ENCODE measurements at places on chromosomes 7 and 10.

- DNase-seq, result no peak
Measured at GRCh38 chr7:151673216-151673615, 153.5 kb upstream of the RHEB start.

DNA sequence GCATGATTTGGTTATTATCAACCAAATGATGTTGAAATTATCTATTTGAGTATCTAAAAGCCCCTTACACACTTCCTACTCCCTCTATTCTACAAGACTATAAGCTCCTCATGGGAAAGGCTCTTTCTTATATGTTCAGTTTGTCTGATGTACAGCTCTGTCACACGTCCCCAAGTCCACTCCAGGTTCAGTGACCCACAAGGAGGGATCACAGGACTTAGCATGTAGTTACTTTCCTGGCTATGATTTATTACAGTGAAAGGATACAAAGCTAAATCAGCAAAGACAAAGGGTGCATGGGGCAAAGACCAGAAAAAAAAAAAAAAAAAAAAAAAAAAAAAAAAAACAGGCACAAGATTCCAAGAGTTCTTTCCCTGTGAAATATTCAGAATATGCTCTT lies 125.6 kb upstream of the TMEM106B start:
- DNase-seq, result no peak

DNA sequence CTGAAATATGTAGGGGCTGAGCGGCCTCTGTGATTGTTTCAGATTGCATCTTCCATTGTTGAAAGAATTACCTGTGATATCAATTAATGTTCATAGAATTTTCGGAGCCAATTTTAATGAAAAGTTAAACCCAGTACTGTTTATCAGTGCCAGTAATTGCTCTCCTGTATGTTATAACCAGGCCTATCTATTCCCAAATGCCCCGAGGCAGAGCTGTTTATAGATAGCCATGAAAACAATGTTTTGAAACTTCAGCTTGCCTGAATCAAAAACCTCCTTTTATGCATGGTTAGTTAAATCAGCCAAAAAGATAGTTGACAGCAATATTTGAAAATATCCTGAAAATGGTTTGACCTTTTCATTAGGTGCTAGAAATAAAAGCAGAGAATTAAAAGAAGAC lies 50.1 kb upstream of the HDAC9 start:
- no peak for DNase-seq

- no peak for DNase-seq
Measured at GRCh38 chr10:95188593-95188992, 5.4 kb upstream of the ACSM6 start.

GRCh38 chr7:82163586-82163985 lies 280.0 kb downstream of the CACNA2D1 start:
- DNase-seq, result no peak

GRCh38 chr10:127587668-127588365 lies 38.7 kb downstream of the NPS start:
- DNase-seq, result no peak

- DNase-seq, result no peak
Measured at GRCh38 chr10:24722131-24722675, 1.5 kb downstream of the ARHGAP21 start.

DNA sequence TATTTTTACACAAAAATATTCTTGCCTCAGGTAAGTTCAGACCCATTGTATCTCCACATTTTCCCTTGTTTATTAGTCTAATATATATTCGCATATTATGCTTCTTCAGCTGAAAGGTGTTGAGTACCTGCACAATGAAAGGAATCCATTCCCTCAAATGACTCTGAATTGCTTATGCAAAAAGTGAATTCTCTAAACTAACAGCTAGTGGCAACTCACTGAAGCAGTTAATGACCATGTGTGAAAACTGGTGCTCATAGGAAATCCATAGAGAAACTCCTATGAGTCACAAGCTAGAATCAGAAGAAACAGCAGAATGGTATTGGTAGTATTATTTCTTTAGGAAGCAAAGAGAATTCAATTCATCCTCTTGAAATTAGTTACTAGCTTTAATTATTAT lies 33.5 kb upstream of the RNF148 start:
- no peak for DNase-seq

DNA sequence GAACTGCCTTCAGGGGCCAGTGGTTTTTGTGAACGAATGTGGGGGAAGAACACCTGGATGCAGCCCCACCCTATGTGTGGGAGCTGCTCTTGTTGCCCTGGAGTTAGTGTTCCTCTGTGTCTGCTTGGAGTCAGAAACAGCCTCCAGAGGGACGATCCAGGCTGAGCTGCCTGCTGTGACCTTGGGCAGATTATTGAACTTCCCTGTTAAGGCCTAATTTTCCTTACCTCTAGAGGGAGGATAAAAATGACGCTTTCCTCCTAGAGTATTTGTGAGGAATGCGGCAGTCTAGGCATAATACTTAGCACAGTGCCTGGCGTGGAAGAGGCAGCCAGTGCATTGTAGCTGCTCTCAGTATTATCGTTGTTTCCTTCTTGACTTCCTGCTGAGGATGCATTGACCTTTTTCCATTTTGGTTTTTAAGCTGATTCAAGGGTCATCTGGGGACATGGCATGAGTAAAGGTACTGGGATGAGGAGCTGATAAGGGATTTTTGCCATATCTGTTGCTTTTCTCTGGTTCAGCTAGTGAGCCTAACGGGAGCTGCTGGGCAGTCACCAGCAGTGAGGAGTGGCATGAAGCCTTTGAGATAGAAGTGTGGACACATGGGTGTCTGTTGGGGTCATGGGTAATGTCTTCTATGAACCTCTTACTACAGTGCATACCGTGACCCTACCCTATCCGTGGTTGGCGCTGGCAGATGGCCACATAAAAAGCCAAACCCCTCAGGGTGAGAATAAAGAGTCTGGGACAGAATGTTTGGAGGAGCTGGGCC lies 6.4 kb downstream of the ZFYVE27 start:
- no peak for DNase-seq
